Frontal cortex (tissue), 4 donors: ENCODE measurements at places on chromosomes 5 and 9. TPM values are rescaled to one million over a fixed set of nuclear protein-coding genes. Genes with fewer than 3 reads are reported as not detected.
A peak's percentile ranks its signal among the peaks of the same experiment; 100 is the strongest.

DNA sequence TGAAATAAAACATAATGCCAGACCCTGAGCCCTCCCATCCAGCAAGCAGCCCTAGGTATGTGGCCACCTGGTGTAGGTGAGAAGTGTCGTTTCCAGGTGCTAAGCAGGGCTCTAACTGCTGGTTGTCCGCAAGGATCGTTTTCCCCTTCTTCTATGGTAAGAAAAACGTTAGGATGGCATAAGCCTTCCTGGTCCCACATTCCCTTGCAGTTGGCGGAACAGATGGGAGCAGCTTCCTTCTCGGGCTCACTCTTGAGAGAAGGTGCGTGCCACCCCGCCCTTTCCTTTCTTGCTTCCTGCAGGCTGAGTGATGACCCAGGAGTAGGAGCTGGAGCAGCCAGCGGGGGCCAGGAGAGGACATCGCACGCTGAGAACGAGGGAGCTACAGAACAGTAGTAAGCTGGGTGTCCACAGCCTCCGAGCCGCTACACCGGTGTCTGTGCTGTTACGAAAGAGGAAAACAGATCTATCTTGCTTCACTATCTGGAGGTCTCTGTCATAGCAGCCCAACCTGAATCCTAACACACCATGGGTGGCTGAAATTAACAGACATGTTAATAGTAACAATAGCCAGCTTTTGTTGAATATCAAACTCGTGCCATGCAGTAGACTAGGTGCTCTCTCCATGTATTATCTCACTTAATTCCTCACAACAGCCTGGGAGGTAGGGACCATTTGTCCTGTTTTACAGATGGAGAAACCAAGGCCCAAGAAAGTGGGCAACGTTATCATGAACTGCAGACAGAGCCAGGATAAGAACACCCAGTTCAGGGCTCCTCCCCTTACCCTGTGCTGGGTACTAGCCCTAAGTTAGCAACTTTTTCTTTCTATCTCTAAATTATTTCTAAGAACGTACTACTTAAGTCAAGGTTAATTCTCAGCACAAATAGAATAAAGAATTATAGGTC lies 139.8 kb downstream of the COL23A1 start:
- no peak for DNase-seq

DNA sequence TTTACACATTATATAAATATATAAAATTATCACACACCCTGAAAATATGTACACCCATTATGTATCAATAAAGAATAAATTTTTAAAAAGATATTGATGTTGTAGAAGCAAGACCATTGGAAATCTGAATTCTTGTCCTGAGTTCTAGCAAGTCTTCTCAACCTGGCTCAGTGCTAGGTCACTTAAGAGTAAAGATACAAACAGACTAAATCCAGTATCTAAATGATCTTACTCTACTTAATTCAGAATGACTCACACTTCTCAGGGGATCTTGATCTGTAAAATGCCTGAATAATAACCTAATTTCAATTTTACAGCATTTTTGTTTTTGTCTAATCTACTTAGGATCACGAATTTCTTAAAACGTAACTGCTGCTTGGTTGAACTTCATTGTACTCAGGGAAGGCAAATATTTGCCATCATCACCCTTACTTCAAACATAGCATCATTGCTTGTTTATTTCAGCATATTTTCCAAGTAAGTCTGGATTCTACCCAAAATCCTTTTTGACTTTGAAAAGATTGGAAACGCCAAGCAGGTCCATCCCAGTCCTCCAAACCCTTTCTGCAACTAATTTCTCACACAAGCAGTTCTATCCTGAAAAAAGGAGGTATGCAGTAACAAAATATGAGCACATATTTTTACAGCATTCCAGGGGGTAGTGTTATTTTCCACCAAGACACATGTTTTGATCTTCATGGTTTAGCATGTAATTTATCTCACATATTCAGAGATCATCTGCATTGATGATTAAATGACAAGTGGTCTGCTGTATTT lies 582.6 kb downstream of the PSAT1 start:
- DNase-seq, result no peak

DNA sequence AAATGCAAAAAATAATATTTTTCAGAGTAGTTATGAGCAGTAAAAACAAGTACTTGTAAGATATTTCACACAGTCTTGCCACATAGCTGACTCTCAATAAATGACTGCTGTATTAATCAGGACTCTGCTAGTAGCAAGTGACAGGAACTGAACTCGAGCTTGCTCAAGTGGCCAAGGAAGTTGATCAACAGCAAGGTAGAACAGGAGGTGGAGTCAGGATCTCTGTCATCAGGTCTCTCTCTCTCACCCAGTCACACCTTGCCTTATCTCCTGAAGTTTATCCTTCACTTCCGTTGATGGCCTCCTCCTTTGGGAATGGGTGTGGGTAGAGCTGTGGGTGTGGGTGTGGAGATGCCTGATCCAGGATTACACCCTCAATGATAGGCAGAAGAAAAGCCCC lies 107.0 kb downstream of the GPBP1 start:
- DNase-seq, result no peak

DNA sequence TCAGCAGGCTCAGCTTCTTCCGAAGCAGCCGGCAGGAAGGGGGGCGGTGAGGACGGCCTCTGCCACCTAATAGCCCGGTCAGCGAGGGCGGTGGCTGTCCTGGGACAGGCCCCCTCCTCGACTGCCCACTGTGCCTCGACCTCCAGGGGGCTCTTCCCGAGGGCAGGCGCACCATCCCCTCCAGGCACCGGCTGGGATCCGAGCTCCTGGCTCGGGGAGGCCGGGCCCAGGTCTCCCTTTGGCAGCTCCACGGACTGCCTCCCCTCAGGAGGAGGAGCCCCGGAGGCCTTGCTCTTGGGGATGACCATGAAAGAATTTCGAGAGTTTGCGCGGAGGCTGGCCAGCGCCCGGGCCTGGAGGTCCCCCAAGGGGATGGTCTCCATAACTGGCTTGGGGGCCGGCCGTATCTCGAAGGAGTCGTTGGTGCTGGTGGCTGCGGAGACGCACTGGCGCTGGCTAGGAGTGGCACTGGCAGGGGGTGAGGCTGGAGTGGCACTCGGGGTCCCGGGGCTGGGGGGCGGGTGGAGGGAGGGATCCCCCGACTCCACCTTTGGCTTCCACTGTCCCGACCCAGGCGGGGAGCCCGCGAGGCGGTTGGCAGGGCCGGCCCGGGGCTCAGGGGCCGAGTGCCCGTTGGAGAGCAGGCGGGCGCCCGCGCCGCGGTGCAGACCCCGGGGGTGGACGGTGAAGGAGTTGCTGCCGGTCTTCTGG lies 975 bp downstream of the TPRN start:
- DNase-seq, result no peak

DNA sequence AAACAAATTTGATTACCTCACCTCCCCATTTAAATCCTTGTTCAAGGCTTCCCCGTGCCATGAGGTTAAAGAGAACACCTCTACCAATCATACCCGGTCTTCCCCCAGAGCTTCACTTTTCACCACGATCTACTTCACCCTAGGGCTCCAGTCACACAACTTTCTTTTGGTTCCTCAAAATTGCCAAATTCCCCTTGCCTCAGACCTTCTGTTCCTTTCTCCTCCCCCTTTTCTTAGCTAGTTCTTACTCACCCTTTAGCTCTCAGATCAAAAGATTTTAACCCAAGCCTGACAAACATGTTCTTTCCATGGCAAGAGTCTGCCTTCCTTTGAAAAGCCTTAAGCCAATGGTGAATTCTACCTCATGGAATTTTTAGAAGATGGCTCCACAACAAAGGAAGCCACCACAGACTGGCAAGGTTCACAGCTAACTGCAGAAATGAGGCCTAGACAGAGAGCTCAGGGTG lies 56.7 kb downstream of the MAPKAP1 start:
- no peak for DNase-seq

- no peak for DNase-seq
Measured at GRCh38 chr9:130030651-130031127, 12.3 kb downstream of the FNBP1 start.

DOCK2 gene
- total RNA-seq, result 3.3 TPM

- no peak for DNase-seq
Measured at GRCh38 chr9:68653141-68653595, 51.9 kb upstream of the PIP5K1B start.

DPH7 gene
- total RNA-seq, result 21.6 TPM

BHMT gene
- total RNA-seq, result 2.4 TPM

ARHGEF37 gene
- total RNA-seq, result 1.2 TPM

LMX1B gene
- total RNA-seq, result under 0.01 TPM

DNA sequence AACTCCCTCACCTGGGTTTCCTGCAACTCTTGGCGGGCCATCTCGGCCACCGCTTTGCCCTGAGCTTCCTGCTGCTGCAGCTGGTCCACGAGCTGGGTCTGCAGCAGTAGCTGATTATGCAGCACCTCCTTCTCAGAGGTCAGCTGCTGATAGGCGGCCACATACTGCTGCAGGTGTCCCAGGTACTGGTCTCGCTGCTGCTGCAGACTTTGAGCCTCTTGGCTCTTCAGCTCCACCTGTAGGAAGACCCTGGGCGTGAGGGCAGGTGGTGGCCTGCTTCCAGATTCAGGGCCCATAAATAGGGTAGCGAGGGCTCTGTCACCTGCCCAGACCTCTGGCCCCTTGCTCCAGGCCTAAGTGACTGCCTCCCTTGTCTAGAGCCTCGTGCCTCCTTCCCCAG lies 16.7 kb downstream of the GOLGA2 start:
- no peak for DNase-seq

DNA sequence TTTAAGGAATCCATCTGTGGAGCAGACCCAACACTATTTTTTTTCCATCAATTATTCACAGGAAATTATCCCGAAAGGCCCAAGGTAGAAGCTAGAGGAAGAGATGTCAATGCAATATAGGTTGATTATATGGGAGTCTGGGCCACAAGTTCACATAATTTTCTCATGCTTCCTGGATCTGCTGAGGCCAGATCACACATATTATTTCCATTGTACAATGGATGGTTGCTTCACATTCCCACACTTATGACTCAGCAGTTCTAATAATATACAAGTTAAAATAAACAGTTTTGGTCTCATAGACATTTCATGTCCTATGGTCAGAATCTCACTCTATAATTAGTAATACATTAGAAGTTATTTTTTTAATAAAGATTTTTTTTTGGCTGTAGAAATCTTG lies 66.0 kb upstream of the PTPRD start:
- no peak for DNase-seq

PCA3 gene
- total RNA-seq, result 0.82 TPM

DNA sequence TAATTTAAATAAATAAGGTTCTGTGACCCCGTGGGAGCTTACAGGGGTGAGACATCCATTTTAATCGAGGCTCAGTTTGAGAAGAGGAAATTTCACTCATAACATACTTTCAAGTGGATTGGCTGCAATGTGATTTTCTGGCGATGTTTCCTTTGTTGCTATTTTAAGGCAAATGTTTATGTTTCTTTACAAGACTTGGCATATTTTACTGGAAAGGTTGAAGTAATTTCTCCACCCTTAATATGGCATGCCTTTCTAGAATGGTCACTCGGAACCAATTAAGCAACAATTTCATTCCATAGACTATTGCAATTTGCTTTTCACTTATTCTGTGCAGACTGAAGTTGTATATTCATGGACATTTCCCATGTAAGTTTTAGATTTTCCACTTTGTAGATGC lies 438.0 kb upstream of the WWC1 start:
- DNase-seq, result no peak

DNA sequence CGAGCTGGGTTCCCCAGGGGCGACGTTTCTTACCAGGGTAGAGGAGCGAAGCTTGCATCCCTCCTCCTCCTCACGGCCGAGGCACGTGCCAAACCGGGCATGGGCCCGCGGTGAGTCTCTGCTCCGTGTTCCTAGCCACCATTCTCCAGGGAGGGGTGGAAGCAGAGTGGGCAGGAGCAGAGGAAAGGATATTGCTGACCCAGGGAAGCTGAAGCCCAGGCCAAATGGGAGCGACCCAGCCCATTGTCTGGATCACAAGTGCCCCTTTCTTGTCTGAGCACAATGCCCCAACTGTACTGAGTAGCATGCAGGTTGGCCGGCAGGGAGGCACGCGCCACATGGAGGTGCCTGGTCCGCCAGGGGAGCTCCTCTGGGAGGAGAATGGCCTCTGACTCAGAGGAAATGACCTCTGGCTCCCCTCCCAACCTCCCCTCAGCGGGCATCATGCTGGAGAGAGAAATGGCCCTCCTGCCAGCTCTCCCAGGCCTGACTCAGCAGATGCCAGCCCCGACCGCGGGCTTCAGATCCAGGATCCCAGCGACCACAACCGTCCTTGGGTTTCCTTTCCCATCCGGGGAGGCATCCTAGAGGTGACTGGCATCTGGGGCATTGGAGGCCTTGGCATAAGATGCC lies 1.1 kb downstream of the PRR7 start:
- peak; percentile 87 for DNase-seq

GRCh38 chr9:20620650-20621470 lies 1.4 kb downstream of the MLLT3 start:
- no peak for DNase-seq

DNA sequence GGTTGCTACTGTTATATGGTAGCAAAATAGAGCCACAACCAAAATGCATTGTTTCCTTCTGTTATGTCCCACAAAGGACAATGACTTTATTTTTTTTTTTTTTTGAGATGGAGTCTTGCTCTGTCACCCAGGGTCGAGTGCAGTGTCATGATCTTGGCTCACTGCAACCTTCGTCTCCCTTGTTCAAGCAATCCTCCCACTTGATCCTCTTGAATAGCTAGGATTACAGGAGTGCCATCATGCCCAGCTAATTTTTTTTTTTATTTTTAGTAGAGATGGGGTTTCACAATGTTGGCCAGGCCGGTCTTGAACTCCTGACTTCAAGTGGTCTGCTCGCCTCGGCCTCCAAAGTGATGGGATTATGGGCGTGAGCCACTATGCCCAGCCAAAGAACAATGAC lies 527.7 kb upstream of the SGCD start:
- no peak for DNase-seq

DNA sequence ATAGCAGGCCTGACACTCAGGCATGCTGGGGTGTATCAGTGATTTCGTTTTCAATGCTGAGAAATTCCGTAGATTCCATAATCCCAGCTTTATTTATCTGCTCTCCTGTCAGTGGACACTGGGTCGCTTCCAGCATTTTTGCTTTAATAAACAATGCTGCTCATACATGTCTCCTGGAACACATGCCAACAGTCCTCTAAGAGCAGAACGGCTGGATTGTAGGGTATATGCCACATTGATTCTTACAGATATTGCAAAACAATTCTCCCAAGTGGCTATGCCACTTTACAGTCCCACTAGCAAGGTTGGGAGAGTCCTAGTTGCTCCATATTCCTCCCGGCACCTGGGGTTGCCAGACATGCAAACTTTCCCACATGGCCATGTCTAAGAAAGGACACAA lies 81.9 kb downstream of the RAPGEF1 start:
- no peak for DNase-seq

- DNase-seq, result no peak
Measured at GRCh38 chr9:109417585-109418544, 80.2 kb downstream of the PTPN3 start.

USP20 gene
- total RNA-seq, result 11.8 TPM

DNA sequence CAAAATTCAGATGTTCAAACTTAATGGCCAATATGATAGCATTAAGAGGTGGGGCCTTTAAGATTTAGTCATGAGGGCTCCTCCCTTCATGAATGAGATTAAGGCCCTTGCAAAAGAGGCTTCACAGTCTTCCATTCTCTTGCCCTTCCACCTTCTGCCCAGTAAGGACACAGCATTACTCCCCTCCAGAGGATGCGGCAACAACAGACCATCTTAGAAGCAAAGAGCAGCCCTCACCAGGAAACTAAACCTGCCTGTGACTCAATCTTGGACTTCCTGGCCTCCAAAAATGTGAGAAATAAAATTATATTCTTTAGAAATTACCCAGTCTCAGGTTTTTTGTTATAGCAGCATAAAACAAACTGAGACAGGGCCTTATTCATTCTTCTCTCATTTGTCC lies 8.2 kb downstream of the AP3B1 start:
- DNase-seq, result no peak
